ENCODE measurements at places on chromosomes 16 and 17. TPM values are rescaled to one million over a fixed set of nuclear protein-coding genes. Genes with fewer than 3 reads are reported as not detected.

Gene FAM20A
- total RNA-seq: 5.7 TPM

DNA sequence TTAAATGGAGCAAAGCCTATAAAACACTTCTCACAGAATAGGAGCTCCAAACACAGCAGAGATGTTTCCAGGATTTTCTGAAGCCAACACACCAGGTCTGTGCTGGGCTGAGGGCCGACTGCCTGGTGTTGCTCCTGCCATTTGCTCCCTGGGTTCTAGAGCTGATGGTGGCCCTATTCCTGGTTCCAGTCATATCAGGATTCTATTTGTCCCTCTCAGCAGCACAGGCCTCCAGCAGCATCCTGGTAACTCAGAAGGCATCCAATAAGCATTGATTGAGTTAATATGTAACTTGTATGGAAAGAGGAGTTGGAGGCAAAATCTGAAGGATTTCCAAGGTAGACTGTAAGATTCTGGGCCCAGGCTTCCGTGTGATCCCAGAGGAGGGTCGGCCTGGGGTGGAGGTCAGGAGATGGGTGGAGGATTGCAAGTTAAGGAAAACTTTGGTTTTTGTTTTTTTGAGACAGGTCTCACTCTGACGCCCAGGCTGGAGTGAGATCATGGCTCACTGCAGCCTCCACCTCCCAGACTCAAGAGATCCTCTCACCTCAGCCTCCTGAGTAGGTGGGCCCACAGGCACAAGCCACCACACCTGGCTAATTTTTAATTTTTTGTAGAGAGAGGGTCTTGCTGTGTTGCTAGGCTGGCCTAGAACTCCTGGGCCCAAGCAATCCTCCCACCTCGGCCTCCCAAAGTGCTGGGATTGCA lies 5.7 kb downstream of the NUPR1 start:
- DNase-seq: no peak

- DNase-seq: peak; percentile 37
Observed at GRCh38 chr16:69311533-69312387, 610 bp downstream of the VPS4A start.

DNA sequence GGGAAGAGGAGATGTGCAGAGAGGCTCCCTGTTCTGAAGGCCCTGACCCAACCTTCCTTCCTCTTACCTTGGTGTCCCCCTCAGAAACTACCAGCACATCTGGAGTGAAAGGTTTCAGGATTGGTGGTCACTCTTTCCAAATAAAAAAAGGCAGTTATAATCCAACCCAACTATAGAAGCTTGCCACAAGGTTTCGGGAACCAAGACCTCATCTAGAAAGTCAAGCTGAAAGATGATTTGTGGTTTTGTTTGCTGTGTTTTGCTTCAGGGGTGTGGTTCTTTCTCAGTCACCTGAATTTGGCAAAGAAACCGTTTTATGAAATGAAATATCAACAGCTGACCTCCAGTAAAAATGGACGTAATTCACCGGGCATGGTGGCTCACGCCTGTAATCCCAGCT lies 19.3 kb downstream of the SHMT1 start:
- no peak for DNase-seq

GRCh38 chr17:83036666-83037065 lies 42.7 kb upstream of the METRNL start:
- no peak for DNase-seq

DNA sequence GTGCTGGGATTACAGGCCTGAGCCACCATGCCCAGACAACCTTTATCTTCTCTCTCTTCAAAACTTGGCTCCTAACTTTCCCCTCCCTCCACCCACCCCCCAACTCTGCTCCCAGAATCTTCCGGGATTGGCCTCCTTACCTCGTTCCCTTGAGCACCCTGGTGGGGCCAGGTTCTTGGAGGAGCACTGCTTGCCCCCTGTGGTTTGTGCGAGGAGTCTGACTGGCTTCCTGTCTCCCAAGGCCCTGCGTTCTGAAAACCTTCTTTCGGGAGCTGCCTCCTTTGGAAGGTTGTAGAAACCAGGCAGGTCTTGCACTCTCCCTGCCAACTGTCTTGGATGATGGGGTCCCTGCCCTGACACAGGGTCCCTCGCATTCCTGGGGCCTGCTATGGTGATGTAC lies 19.8 kb downstream of the PLXDC1 start:
- DNase-seq: no peak

GRCh38 chr16:814974-815373 lies 14.4 kb upstream of the GNG13 start:
- DNase-seq: no peak

Data from muscle of leg (tissue), 16 donors.